ENCODE measurements at places on chromosomes 2 and 18.

GRCh38 chr2:39421354-39421753 is 15.7 kb downstream of the MAP4K3 start:
- DNase-seq, result no peak

DNA sequence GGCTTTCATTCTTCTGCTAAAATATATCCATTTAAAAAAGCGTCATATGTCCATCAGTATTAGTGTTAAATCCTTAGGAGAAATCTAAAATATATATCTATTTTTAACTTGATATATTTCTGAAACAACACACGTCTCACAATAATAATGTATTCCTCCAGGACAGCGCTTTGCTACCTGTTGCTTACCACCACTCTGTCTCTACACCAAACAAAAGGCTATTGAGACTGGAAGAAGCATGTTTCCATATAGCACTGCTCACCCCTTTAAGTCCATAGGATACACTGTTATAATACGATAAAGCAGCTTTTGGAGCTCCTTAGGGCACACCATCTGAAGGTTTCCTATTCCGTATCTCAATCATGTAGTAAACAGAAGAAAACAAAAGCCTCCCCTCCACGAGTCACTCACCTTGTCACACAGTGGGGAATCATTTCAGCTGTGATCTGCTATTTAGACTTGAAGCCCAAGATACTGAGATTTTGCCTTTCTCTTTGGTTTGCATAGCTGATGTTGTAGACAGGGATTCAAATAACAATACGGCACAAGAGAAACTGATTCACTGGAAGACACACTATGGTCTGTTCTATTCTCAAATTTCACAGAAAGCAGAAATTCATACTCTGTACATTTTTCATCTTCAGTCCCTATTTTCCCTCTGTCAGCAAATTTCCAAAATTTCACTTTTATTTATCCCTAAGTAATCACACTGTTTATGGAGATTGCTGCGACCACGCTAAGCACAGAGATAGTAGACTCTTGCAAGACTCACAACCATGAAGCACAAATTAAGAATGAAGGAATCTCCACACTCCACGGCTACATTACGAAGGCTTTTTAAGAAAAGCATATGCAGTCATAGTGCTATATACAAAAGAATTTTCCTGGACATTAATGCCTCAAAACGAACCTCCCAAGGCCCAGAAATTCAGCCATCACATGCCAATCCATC is 187.1 kb downstream of the TCF4 start:
- peak; percentile 50 for DNase-seq

DNA sequence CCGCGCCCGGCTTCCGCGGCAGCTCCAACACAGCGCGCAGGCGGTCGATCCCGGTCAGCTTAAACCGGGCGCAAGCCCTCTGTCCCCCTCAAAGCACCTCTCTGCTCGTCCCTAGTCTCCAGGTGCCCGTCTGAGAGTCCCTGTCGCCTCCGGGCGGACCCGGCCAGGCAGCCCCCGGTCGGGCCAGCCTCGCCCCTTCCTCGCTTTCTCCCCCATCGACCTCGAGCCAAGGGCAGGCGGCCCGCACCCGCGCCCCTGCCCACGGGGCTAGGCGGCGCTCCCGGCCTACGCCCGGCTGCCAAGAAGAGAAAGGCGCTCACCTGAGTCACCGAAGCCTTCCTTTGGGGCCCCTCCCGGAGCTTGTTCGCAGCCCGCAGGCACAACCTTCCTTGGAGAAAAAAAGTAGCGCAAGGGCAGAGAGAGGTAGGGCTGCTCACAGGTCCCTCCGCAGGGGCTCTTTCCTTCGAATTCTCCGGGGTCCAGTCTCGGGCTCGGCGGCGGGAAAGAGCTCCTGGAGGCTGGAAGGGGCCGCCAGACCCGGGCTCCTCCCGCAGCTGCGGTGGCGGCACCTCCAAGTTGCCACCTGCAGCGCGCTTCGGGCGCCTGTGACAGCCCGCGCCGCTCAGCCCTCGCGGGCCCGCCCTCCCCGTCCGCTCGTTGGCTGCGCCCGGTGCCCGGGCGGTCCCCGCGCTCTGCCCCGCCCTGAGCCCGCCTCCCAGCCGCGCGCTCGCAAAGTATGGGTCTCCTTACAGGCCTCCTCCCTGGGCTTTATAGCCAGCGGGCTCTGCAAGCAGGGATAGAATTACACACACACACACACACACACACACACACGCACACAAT is 86.5 kb upstream of the EPB41L3 start:
- DNase-seq, result peak; percentile 52

GRCh38 chr2:12131975-12132374 is 385.5 kb downstream of the LPIN1 start:
- peak; percentile 85 for DNase-seq

DNA sequence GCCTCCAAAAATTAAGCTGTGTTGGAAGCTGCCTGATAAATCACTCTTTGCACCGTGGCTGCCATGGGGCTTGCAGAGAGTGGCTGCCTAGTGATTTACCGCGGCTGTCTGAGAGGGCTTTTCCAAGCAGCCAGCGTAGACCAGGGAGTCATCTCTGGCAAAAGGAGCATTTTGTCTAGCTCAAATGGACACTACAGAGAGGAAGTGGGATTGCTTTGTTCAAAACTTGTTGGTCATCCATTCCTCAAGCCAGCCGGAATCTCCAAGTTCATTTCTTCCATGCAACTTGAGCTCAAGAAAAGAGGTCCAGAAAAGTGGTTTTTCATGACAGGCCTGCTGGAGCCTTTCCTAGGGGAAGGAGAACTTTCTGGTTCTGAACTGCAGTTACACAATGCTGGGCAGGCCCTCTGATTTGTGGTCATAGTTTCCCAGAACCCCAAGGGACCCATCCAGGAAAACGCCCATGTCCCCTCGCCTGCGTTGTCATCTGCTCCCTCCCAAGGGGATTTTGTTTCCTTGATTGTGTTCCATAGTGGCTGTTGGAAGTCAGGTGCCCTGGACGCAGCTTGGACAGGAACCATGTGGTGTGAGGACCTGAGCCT is 108.1 kb downstream of the TRIB2 start:
- DNase-seq, result no peak

DNA sequence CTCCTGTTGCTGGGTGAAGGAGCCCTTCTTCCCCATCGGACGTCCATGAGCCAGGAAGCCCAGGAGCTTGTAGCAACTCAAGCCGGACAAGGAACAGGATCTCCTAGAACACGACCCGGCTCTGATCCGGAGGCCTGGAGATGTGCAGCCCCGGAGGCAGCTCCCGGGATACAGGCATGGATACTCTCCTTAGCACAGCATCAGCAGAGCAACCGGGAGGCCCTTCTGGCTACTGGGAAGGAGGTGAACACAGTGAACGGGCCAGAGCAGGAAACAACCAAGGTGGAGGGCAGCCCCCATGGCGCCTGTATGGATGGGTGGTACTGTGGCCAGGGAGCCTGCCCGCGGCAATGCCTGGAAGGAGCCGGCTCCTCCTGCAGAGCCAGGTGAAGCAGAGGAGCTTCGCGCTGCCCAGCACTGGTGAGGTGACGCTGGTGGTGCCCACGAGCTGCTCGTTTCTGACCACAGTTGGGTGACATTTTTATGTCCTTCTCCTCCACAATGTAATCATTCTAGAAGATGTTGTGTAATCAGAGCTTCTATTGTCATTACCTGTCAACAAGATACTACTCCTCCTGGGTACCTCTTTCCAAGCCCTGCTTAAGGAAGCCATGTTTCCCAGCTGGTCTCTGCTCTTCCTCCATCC is 94.3 kb downstream of the TWIST2 start:
- no peak for DNase-seq

DNA sequence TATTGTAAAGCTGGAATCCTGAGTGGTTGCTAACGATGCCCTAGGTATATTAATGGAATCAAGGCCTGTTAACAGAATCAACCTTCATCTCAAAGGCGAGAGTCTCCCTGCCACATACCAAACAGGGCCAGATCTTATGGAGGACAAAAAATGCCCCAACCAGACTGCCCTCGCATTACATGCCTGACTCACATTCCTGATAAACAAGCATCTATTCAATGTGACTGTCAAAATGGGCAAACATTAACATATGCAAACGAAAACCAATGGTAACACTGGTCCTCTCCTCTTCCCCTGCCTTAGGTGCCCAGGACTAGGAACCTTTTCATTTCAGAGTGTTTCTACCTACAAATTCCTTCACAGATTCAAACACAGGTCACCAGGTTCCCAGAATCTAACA is 83.4 kb downstream of the COL6A3 start:
- DNase-seq, result no peak

DNA sequence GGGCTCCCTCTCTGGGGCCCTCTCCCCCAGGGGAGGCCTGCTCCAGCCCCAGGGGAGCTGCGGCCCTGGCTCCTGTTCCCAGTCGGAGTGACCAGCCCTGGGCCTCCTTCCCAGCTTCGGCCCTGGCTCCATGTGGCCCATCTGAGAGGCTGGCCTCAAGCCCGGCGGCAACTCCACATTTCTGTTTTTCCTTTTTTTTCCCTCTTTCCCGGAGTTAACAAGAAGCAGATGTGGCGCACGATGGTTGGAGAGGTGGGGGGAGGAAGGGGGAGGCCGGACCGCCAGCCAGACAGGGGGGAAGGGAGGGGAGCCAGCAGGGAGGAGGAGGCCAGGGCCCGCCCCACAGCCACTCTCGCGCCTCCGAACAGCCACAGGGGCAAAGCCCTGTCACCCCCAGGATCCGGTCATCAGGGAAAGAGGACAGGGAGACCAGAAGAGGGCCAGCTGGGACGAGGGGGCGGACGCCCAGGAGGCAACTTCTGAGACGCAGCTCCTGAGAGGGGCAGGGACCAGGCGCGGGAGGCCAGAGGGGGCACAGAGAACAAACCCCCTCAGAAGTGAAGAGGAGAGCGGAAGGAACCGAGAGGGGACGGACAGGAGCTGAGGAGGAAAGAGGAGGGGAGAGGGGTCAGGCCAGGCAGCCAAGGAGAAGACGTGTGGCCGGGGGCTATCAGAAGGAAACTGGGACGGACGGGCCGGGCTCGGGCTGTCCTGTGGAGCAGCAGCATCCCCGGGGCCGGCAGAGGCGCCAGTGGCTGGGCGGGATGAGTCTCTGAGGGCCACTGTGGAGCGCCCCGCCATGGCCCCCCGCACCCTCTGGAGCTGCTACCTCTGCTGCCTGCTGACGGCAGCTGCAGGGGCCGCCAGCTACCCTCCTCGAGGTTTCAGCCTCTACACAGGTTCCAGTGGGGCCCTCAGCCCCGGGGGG is at the start of gene EMILIN1:
EMILIN1 (plus strand) TSS at position 349 of the 928 bp plus-strand sequence; CDS start at position 800, 451 bp downstream.
- DNase-seq, result peak; percentile 86

GRCh38 chr2:149004836-149005235 is 33.7 kb upstream of the LYPD6B start:
- peak; percentile 39 for DNase-seq

DNA sequence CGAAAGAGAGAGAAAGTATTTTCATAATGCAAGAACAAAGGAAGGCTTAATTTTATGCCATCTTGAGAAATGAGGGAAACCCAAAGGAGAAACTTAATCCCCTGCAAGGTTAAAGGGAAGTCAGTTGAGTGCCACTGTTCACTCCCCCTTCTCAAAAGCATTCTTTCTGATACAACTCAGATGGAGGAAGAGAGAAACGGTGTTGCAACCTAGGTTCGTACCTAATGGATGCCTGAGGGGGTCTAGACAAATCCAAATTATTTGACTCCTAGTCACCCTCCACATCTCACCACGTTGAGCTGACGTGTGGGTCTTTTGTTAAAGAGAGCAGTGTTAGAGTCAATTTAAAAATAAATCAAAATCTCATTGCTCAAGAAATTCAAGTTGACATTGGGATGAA is 52.6 kb upstream of the UNC80 start:
- DNase-seq, result no peak

- DNase-seq, result no peak
Observed at GRCh38 chr2:109679225-109679624, 65.1 kb downstream of the SOWAHC start.

- peak; percentile 46 for DNase-seq
Observed at GRCh38 chr2:205771031-205771430, 88.7 kb downstream of the NRP2 start.

- peak; percentile 46 for DNase-seq
Observed at GRCh38 chr2:217248312-217248935, 388.6 kb upstream of the TNP1 start.

GRCh38 chr2:195367809-195368208 is 289.2 kb upstream of the SLC39A10 start:
- DNase-seq, result no peak

DNA sequence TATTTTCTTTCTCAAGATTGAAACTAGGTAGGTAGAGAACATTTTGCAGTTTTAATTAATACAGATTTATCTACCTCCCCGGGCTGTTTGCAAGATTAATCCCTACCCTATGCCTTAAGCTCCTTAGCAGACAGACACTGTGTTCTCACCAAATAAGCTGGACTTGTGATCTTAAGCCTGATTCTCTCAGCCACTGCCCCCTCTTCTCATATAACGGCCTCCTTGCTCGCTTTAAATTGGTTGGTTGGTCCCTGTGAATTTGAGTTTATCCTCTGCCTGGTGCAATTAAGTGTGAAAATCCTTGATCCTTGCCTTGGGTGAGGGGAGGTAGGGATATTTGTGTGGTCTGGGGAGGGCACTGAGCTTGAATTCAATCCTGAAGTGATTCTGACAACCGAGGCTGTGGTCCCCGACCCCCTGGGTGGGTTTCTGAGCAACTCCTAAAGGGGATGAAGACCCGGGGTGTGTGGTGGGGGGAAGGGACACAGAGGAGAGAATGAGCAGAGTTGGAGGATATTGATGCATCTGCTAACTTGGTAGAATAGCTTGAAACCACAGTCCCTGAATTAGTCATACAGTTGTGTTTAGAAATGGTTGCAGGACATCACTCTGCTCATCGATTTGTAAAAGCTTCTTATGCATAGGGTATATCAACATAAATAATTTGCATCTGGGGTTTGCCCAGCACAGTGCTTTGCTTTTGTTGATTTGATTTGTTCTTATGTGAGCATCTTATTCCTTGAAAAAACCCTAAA is 36.9 kb upstream of the NCKAP5 start:
- DNase-seq, result peak; percentile 39

- DNase-seq, result no peak
Observed at GRCh38 chr18:58522132-58522531, 106.8 kb downstream of the ALPK2 start.

DNA sequence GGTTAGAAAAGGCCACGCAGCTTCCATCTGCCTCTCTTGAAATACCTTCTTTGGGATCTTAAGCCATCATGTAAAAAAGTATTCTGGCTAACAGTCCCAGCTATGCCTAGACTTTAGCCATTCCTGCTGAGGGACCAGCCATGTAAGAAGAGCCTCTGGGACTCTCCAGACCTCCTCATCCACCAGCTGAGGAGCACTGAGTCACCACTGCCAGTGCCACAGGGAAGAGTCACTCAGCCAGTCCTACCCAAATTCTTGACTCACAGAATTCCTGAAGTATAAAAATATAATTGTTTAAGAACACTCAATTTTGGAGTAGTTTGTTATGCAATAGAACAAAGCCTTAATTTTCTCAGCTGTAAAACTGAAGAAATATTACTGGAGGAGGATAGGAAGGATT is 436.7 kb downstream of the ZEB2 start:
- peak; percentile 71 for DNase-seq

GRCh38 chr2:231422056-231422455 is 26.5 kb downstream of the B3GNT7 start:
- DNase-seq, result no peak

GRCh38 chr2:226159875-226160479 is 639.6 kb downstream of the IRS1 start:
- no peak for DNase-seq

Measured in iris pigment epithelial cell (primary cell).